HCT116 (cell line): ENCODE measurements at places on chromosomes 7 and 10.

DNA sequence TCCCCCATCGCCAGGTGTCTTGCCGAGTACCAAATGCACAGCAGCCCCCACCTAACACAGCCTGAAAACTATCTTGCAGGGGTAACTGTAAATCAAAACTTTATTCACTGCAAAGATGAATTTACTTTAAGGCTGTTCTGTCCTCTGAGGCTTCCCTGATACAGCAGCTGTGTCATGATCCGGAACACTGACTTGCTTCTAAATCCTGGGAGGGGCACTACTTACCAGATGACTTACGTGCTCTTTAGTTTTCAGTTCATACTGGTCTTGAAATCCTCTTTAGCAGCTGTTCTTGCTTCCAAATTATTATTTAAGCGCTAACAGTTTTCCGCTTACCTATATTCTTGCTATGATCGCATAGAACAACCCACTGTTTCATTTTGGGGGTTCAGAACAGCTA, 4.9 kb downstream of the DYNC1I1 start:
- DNase-seq, result no peak

DNA sequence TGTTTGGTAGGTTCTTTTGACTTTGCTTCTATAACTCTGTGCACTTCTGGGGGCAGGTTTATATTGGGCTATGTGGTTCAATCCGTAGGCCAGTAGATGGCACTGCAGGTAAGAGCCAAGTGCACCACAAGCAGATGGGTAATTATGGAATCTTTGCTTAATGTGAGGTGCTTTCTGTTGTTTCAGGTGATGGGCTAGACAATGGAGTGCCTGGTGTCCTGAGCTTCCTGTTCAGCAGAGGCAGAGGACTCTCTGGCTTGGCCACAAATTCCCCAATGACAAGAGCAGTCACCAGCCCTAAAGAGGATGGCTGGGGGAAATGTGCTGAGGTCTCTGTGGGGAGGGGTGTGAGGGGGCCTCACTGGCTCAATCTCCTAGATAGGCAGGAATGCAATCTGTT, 455.0 kb downstream of the CCSER2 start:
- peak; percentile 12 for DNase-seq

DNA sequence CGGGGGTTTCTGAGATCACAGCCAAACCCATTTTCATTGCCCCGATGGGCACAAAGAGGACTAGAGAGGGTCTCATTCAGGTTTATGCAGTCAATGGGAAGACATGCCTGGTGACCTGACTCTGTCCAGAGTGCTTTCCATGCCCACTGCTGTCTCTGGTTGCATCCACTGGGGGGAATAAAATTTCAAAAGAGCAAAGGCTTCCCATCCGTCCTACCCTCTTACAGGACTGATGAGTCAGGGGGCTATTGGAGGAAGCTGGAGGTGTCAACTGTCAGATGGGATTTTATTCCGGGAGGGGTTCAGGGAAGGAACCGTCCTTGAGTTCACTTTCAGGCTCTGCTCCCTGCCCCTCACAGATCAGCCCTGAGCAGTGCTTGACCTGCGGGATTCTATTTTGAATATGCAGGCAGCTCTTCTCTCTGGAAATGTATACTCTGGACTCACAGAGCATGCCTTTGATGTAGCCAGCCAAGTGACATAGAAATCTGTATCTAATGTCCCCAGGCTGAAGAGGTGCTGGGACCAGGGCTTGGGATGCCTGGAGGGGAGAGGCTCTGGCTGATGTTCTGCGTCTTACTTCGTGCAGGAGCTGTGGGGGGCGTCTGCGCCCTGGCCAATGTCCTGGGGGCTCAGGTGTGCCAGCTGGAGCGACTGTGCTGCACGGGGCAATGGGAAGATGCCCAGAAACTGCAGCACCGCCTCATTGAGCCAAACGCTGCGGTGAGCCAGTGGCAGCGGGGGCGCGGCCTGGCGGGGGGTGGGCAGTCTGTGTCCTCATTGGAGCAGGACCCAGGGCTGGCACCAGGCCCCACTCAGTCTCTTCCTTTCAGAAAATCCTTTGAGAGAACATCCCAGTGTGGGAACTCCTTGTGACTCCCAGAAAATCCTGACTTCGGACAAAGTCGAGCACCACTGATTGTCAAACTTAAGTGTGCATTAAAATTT, 12.0 kb downstream of the C10orf62 start:
- DNase-seq, result no peak

- DNase-seq, result no peak
Observed at GRCh38 chr10:58319599-58319998, 15.2 kb upstream of the UBE2D1 start.

GRCh38 chr7:66522518-66522917, 106.2 kb upstream of the KCTD7 start:
- no peak for DNase-seq
